NCI-H2227 treated with DMSO at 0.1 percent for 48 hours (cell line): ENCODE measurements at places on chromosomes 7 and 10.

DNA sequence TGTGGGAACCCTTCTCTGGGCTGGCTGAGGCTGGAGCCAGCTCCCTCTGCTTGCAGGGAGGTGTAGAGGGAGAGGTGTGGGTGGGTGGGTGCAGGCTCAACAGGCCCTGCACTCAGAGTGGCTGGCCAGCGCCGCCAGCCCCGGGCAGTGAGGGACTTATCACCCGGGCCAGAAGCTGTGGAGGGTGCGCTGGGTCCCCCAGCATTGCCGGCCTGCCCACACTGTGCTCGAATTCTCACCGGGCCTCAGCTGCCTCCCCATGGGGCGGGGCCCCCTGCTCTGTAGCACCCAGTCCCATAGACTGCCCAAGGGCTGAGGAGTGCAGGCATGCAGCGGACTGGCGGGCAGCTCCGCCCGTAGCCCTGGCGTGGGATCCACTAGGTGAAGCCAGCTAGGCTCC lies 190.7 kb upstream of the TAC1 start:
- no peak for DNase-seq

- DNase-seq = no peak
These were observed 34.4 kb downstream of the MXI1 start for GRCh38 chr10:110241841-110242240.

- no peak for DNase-seq
These were observed 104.2 kb downstream of the DNAJB6 start for GRCh38 chr7:157441023-157441399.

DNA sequence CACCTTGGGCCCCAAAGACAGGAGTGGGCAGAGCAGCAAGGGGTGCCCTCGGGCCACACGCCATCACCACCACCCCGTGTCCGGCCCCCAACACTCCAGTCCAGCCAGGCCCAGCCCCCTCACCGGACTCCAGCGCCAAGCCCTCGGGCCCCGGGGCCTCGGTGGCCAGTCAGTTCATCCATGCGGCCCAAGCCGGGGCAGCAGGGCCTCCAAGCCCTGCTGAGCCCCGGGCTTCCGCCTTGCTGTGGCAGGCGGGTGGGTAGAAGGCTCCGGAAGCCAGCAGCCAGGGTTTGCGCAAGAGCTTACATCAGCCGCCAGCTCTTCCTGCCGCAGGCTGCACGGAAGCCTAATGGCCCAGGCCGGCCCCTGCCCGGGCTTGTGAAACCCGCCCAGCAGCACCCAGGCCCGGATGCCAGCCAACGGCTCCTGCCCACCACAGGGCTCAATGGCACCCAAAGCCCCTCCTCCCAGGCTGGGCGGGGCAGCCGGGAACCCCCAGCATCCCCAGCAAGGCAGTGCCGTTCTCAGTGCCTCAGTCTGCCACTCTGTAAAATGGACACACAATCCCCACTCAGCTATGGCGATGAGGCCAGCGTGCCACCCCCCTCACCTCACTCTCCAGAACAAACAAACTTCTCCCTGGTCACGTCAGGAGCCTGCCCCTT lies 26.5 kb downstream of the TNRC18 start:
- no peak for DNase-seq
